ENCODE measurements at places on chromosomes 7 and 10.

DNA sequence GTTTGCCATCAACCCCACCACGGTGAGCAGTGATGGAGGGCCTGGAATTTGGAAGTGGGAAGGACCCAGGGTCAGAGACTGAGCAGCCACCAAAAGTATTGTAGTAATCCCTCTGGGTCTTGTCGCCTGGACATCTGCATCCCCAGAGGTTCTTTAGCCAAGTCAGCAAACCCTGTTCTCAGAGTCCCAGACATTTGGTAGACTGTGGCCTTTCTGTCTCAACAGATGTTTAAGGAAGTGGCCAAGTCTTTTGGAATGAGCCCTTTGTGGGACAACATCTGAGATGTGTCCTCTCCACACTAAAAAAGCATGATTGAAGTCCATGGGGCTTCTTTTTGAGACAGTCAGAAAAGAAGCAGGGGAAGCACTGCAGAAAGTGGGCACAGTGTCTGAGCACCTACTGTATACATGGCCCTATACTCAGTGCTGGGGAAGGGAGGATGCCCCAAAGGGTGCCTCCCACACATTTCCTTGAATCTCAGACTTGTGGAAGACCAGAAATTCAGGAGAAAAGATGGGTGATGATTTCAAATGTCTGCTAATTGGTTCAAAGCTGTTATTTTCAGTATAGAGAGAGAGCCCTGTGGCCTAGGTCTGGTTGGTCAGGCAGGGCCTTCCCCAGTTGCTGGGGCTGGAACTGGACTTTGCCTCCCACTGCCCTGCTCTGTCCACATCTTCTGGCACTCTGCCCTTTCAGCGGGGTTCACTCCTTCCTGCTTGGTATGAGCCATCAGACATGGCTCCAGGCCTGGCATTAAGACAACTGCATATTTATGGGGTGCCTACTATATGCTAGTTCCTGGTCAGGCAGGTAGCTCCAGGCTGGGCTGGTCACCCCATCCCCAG is 26.5 kb upstream of the VSIR start:
- ATAC-seq: no peak

- ATAC-seq: peak; percentile 47
Observed at GRCh38 chr10:30737931-30738391, 108.4 kb upstream of the LYZL2 start.

- no peak for ATAC-seq
Observed at GRCh38 chr7:70415179-70415972, 716.6 kb upstream of the GALNT17 start.

DNA sequence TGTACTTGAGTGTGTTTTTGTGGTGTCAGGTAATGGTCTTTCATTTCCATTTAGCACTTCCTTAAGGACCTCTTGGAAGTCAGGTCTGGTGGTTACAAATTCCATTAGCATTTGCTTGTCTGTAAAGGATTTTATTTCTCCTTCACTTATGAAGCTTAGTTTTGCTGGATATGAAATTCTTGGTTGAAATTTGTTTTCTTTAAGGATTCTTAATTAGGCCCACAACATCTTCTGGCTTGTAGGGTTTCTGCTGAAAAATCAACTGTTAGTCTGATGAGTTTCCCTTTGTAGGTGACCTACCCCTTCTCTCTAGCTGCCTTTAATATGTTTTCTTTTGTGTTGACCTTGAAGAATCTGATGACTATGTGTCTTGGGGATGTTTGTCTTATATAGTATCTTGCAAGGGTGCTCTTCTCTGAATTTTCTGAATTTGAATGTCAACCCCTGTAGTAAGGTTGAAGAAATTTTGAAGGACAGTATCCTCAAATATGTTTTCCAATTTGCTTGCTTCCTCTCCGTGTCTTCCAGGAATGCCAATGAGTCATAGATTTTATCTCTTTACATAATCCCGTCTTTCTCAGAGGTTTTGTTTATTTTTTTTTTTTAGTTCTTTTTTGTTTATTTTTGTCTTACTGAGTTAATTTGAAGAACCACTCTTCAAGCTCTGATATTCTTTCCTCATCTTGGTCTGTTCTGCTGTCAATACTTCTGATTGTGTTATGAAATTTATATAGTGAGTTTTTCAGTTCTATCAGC is 70.2 kb downstream of the SLC39A12 start:
- ATAC-seq: no peak

- no peak for ATAC-seq
Observed at GRCh38 chr7:1279041-1279440, 46.4 kb downstream of the UNCX start.

DNA sequence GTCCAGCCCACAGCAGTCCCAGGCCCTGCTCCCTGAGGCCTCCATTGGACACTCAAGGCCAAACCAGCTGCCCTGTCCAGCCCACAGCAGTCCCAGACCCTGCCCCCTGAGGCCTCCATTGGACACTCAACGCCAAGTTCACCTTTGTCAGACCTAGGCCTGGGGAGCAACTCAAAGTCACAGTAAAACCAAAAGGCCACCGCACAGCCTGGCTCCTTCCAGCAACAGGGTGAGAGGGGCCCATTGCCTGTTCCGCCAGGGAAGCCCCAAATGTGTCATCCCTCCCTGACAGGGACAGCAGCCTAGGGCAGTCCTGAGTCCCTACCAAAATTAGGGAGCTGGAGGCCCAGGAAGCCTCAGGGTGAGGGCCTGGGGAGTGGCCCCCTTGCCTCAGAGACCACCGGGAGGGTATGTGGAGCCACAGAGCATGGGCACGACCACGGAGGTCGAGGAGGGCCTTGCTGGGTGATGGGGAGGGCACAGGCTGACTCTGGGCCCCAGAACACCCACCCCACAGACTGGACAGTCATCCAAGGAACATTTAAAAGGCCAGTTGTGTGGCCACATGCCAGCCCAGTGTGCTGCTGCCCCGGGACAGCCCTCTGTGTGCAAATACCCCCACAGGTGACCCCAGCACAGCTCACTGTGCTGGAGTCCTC is 66.5 kb upstream of the PPP2R2D start:
- no peak for ATAC-seq

DNA sequence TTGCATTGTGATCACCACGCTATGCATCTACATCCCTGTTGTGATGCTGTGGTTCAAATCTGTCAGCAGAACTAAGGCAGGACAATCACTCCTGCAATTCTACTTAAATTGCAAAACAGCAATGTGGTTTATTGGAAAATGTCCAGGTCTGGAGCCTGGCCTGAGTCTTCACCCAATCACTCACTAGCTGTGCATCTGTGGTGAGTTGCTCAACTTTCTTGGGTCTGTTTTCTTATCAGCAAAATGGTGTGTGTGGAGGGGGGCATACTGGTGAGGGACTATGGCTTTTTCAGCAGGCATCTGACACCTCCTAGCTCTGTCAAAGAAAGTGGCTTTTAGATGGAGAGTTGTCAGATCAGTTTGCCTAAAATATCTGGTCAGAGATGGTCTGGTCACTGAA is 108.3 kb upstream of the FEZF1 start:
- ATAC-seq: no peak

- ATAC-seq: peak; percentile 45
Observed at GRCh38 chr10:35563261-35563891, 41.8 kb upstream of the GJD4 start.

GRCh38 chr7:141558544-141559183 is 7.5 kb downstream of the AGK start:
- ATAC-seq: peak; percentile 91

Data from activated T-helper 17 cell treated with anti-CD3 and anti-CD28 coated beads, Interleukin-2, amount 50 U/mL, for 72 hours (primary cell).